ENCODE measurements at places on chromosomes 3 and 15.

DNA sequence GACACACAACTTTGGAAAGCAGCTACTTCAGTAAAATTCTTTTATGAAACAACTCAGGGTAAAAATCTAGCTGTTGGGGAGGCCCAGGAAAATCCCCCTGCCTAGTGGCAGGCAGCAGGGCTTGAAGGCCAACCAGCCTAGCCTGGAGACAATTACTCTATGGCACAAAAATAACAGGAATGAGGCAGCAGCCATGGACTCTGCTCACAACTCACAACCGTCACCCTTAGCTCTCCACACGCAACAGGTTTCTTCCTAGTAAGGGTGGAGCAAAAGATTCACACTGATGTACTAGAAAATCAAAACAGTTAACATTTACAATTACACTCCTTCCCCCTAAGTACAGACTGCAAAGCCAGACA, 530 bp upstream of the FBXL22 start:
- DNase-seq = no peak

GRCh38 chr3:153138276-153139210, 23.5 kb upstream of the RAP2B start:
- peak; percentile 34 for DNase-seq

- no peak for DNase-seq
Observed at GRCh38 chr3:123883111-123883510, 1.0 kb downstream of the MYLK start.

GRCh38 chr3:19146685-19147650, 1.3 kb upstream of the KCNH8 start:
- peak; percentile 44 for DNase-seq

DNA sequence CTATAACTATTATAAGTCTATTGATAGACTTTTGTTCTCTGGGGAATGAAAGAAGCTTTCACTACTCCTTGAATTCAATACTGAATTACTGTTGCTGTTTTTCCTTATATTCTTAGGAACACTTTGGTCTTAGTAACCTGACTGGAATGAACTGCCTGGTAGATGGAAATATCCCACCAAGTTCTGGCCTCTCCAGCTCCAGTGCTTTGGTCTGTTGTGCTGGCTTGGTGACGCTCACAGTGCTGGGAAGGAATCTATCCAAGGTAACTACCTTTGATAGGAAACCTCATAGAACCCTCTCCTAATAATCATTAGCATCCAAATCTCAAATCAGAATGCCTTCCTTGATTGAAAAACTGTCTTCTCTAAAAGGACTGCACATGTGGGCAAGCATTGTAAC, 69.1 kb downstream of the GALK2 start:
- DNase-seq = no peak

DNA sequence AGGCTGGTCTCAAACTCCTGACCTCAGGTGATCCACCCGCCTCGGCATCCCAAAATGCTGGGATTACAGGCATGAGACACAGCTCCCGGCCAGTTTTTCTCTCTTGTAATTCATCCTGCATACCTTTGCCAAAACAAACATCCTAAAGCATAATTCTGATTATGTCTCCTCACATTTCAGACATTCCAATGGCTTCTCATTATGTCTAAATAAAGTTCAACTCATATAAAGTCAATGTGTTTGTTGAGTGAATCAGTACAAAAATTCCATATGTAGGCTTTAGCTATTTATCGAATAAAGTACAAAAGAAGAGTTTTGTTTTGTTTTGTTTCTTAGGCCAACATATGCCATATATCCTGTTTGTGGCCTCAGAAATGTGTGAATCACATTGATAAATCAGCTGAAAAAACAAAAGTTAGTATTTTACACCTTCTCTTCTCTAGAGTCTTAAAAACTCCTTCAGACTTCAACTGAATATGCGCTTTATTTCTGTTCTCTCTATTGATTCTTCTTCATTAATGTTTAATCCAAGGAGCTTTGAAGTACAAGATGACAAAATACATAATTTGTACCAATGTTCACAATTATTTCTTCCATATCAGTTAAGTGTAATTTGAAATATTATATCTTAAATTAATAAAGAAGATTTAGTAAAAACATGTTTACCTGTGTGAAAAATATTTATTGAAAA, 165.8 kb downstream of the MECOM start:
- DNase-seq = no peak

- no peak for DNase-seq
Observed at GRCh38 chr3:149377408-149378364, at the start of gene TM4SF1. Gene TM4SF1, minus strand, starts transcription at chr3:149377649. Its CDS starts 102 bp downstream, at chr3:149377547.

DNA sequence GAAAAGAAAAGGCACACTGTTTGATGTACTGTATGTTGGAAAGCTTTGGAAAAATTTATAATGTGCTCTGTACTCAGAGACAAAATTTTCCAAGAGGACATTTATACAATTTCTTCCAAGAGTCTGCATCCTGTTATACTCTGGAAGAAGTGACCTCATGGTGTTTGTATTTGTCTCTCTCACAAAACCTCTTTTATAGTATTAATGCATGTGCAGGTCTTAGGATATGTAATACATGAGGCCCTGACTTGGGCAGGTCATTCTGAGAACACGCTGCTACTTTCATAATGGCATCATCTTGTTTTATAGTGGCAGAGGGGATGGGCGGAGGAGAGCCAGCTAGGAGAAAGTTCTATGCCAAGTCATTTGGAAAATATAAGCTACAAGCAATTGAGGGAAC, 72.0 kb upstream of the P3H2 start:
- no peak for DNase-seq

DNA sequence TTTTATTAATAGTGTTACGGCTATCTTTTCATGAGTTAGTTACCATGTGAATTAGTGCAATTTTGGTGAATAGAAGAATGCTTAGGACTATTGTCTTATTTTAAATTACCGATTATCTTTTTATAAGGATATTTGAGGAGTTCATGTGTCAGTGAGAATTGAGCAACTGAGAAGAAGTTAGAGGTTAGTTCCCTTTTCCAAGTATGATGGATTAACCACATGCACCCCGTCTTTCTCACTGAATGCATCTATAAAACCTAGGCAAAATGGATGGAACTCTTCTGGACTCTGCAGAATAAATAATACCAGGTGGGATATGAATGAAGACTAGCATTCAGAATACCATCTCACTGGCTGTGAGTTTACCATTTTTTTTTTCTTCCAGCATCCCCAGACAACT, 74.3 kb downstream of the TCF12 start:
- no peak for DNase-seq

DNA sequence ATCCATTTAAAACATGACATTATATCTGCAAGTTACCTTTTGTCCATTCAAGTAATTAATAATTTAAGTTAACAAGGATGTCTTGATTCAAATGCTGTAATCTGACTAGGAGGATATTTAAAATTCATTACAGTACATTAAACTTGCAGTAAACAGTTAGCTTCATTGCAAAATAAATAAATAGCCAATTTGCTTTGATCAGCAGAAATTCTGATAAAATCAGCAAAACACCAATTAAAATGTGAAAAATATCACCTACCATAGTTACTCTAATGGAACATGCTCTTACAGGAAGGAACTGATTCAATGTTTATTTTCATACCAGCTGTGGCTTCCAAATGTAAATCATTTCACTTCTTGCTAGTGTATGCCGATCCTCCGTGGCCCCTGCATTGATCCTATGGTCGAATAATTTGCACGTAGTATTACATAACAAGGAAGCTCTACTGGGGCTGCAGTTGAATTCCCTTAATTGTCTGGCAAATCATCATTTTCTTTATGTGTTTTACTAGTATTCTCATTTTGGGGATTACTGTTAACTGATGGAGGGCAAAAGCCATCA, 150.7 kb downstream of the FOXB1 start:
- DNase-seq = no peak

DNA sequence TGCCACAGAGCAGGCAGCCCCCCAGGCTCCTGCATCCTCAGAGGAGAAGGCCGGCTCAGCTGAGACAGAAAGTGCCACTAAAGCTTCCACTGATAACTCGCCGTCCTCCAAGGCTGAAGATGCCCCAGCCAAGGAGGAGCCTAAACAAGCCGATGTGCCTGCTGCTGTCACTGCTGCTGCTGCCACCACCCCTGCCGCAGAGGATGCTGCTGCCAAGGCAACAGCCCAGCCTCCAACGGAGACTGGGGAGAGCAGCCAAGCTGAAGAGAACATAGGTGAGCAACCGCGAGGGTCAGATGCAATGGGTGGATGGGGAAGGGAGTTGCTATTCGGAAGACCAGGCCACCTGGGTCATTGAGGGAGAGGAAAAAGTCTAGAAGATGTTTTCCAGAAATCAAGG, 53.0 kb downstream of the GAP43 start:
- no peak for DNase-seq

GRCh38 chr15:25863111-25863967, at the start of gene ATP10A:
Gene ATP10A, minus strand, starts transcription at chr15:25863327. Its CDS starts 231 bp downstream, at chr15:25863096.
- DNase-seq = peak; percentile 54

DNA sequence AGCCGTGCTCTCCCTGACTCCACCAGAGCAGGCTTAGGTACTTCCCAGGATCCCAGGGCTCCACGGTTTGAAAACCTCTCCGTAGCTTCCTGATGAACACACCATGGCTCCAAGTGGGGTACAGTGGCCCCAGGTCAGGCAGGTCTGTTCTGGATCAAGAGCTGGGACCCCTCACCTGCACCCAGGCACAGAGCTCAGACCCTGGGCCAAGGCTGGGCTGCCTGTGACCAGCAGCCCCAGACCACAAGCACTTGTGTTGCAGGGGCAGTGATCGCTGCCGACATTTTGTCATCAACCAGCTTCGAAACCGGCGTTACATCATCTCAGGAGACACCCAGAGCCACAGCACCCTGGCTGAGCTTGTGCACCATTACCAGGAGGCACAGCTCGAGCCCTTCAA, 5.3 kb downstream of the SH2D7 start:
- no peak for DNase-seq

- DNase-seq = no peak
Observed at GRCh38 chr3:138089091-138089490, 26.3 kb downstream of the DZIP1L start.

DNA sequence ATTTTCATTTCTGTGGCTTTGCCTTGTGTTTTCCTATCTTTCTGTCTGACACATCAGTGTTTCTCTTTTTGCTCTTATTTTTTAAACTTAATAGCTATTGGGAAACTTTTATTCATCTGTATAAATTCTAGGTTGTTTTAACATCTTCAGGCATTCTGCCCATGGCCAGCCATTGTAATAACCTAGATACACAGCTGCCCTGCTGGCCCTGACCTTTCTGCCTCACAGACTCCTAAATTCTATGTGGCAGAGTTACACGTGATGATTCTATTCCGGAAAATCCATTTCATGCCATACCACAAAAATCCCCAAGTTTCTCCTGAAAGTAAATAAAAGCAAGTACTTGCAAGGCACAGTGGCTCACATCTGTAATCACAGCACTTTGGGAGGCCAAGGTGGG, 150.1 kb downstream of the UACA start:
- no peak for DNase-seq

- no peak for DNase-seq
Observed at GRCh38 chr15:92901995-92902394, 1.9 kb downstream of the CHD2 start.

DNA sequence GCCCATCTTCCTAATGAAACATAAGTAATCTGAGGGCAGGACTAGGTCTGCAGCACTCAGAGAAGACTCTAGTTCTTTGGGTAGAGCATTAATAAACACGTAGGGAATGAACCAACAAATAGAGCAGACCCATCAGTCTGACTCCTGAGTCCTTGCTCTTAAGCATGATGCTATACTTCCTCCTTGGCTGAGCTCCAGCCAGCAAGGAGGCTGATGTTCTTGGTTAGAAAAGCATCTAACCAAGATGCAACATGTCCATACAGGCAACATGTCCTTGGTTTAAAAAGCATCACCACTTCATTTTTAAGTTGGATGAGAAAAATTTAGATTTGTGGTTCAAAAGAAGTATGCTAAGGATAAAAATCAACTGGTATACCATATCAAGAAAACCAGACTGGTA, 8.5 kb upstream of the MYH15 start:
- no peak for DNase-seq

- no peak for DNase-seq
Observed at GRCh38 chr15:89198934-89199333, 22.4 kb downstream of the RLBP1 start.

GRCh38 chr15:93859176-93859575, 372.2 kb upstream of the MCTP2 start:
- DNase-seq = no peak

DNA sequence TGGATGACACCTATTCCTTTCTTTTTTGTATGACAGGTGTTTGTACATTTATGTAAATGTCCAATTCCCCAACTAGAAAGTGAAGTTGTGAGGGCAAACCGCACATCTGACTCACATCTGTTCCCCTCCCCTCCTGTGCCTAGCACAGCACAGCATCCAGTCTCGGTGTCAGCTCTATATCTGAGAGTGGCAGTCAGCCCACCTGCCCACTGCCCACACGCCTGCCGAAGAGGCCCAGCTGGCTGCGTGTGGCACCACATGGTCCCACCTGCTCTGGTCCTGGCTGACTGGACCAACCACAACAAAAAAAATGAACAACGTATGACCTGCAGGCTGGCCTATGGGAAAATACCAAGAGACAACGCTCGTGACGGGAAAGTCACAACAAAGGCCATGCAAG, 62.8 kb downstream of the XXYLT1 start:
- DNase-seq = no peak

DNA sequence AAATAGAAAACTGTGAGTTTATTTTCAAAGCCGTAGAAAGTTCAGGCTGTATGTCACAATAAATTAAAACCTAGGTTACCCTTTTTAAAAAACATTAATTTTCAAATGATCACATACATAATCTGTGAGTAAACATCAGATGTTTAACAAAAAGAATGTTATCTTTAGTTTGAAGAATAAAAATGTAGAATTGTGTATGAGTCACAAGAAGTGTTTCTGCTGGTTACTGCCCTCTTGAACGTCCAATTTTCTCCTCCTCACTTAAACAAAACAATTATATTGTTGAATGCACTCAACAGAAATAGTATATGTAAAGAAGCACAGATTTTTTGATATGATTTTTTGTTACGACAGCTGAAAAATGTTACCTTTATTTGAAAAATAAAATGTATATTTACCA, 855.1 kb downstream of the ROBO1 start:
- DNase-seq = no peak

DNA sequence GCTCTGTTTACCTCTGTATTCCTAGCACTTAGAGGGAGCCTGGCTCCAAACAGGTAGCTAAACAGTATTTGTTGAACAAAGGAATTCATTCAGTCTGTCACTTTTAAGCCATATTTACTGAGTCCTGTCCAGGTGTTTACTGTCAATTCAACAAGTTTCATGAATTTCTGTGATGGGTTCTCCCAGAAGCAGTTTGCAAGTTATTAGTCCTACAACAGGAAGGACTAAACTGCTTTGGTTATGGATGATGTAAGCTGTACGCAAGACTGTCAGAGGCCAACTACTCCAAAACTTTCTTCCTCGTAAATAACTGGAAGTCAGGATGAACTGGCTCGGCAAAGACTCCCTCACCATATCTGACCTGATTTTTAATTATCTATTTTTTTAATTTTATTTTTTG, 25.1 kb downstream of the STIMATE start:
- no peak for DNase-seq
